ENCODE measurements at places on chromosomes 2 and 18. TPM values are rescaled to one million over a fixed set of nuclear protein-coding genes. Genes with fewer than 3 reads are reported as not detected.

GATA6 gene
- total RNA-seq, result 54.6 TPM

C2orf15 gene
- 3.1 TPM for total RNA-seq

ALPP gene
- 0.25 TPM for total RNA-seq

- no peak for DNase-seq
Observed at GRCh38 chr18:30965237-30965636, 77.3 kb downstream of the DSC3 start.

- DNase-seq, result no peak
Observed at GRCh38 chr2:44708661-44709000, 232.9 kb upstream of the SIX3 start.

- DNase-seq, result peak; percentile 67
Observed at GRCh38 chr2:42568401-42569115, at the start of gene MTA3. Gene MTA3, plus strand, starts transcription at chr2:42568632. Its CDS starts 114 bp downstream, at chr2:42568746.

GRCh38 chr18:75478996-75479880, 51.7 kb upstream of the SMIM21 start:
- DNase-seq, result no peak

GRCh38 chr2:102796337-102796736, 34.5 kb downstream of the TMEM182 start:
- DNase-seq, result no peak

DNA sequence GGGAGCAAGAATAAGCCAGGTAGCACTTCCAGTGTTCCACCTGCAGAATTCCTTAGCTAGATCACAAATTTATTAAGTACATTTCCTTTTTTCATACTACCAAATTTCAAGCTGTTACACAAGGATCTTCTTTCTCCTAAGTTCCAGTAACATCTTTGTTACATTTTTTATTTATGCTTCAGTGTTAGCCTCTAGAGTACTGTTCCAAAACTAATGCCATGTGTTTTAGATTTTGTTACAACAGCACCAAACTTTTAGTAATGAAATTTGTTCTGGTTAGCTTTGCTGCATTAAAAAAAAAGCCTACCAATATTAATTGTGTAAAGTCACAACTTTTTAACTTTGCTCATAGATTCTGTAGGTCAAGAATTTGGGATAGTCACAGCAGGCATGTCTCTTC, 161.1 kb downstream of the CAMKMT start:
- DNase-seq, result no peak

GRCh38 chr2:36389091-36389564, 33.5 kb downstream of the CRIM1 start:
- peak; percentile 52 for DNase-seq

Data from testis (tissue), 5 donors.